ENCODE measurements at places on chromosomes 5 and 9.

DNA sequence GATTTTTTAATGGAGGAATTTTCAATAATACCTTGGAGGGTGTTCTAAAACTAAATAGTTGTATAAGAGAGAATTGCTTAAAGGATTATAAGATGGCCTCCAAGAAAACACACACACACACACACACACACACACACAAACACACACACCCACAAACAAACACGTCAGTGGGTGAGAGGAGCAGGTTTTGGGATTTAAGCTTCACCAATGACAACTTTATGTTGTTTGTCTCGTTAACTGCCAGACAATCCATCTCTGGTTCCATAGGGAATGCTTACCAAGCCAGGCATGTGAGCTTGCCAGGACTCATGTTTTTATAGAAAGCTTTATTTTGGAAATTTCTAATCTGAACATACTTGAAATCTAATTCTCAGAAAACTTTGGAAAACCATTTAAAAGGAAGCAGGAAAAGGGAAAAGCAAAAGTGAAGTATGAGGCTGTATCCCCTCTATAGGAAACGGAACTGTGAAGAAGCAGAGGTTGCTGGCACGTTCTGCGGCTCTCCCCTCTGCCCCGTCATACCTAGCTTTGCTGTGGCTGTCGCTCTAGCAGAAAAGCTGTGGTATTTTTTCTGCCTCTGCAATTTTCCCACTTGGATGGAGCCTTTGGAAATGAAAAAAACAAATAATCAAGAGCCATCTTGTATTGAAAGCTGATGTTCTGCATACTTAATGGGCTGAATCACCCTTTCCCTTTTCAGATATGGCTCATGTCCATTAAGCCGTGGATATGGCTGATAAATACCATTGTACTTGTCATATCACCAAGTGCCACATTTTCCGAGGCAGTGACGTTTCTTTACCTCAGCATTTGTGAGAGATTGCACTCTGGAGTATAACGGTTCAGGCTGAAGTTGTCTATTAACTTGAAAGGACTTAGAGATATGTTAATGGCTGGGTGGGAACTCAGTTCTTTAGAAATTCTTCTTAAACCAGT lies 112.7 kb downstream of the NTRK2 start:
- DNase-seq = no peak

DNA sequence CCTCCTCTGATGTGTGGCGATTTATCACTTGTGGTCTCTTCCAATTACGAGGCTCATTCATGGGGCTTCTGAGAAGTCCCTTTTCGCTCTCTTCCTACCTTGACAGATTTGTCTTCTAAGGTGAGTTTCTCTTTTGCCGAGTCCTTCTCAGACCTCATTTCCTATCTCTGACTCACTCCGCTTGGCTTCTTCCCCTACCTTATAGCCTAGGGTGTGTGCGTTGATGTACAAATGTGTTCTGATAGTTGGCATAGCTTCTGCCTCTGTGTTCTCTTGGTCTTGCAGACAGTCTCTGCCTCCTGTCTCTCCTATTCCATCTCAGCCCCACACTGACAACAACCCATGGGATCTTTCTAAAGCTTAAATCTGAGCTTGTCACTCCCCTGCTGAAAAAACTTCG lies 56.9 kb upstream of the SHB start:
- no peak for DNase-seq

DNA sequence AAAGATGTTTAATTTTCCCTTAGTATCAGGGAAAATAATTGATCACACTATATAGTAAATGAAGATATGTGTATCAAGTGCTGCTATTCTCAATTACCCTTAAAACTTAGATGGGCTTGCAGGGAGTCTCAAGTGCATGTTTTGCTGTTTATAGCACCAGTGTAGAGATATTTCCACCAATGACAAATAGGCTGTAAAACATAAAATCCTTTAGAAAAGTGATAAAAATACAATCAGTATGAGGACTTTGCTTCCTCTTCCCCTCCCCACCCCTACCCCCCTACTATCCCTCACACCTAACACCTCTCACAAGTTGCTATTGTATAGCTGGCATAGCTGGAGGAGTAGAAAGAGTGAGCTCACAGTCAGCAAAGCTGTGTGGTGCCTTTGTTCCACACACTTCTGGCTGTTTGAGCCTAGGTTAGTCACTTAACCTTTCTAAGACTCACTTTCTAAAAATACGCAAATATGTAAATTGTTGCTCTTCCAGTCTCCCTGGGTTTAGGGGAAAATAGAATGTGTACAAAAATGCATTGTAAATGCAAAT lies 93.1 kb downstream of the PDE4D start:
- no peak for DNase-seq

GRCh38 chr5:15489571-15490235 lies 10.3 kb upstream of the FBXL7 start:
- DNase-seq = no peak

- no peak for DNase-seq
Measured at GRCh38 chr5:74618106-74618505, 22.4 kb downstream of the ENC1 start.
